ENCODE measurements at places on chromosomes 3 and 15. TPM values are rescaled to one million over a fixed set of nuclear protein-coding genes. Genes with fewer than 3 reads are reported as not detected.

CEMIP gene
- 31.8 TPM for total RNA-seq

CPLX3 gene
- total RNA-seq: not detected

INKA1 gene
- 3.7 TPM for total RNA-seq

MIX23 gene
- 24.2 TPM for total RNA-seq

ZCWPW2 gene
- total RNA-seq: 1.9 TPM

AADACL2 gene
- not detected for total RNA-seq

PLSCR4 gene
- 63.5 TPM for total RNA-seq

CTDSPL2 gene
- total RNA-seq: 27.5 TPM

CLK3 gene
- 70.0 TPM for total RNA-seq

RETNLB gene
- total RNA-seq: not detected

DNA sequence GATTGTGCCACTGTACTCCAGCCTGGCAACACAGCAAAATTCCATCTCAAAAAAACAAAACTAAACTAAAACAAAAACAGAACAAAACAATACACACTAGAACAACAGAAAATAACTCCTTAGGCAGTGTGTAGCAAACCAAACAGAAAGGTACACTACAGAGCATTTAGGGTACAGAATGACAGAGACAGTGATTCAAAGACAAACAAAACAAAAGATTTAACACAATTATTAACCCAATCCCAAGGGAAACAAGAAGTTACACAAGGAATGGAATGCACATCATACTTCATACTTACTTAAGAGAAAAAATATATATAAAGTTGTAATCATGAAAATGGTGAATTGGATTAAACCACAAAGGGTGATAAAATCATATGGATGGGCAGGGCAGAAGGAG, 12.9 kb downstream of the SLC25A20 start:
- H3K36me3 ChIP-seq: peaks cover 80% of the 10 kb centered on the region
- H3K4me3 ChIP-seq: no peak overlapping the region
- DNase-seq: no peak

DNA sequence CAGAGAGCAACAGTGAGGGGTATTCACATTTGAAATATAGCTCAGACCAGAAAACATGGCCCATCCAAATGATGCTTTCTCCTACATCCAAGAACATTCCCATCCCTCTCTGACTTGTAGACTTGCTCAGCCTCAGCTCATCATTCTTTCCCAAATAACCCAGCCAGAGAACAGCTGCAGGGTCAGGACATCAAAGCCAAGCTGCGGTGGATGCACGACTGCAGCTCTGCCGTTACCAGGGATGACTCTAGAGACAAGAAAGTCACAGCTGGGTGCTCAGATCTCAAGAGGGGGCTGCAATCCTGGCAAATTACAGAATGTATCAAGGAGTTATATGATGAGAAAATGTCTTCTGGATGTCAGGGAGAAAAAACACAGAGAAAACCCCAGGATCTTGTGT, 944.3 kb downstream of the NTRK3 start:
- H3K36me3 ChIP-seq: no peaks in the 10 kb centered on the region
- DNase-seq: no peak
- H3K4me3 ChIP-seq: no peak overlapping the region
- H3K27ac ChIP-seq: no peak overlapping the region
- H3K4me1 ChIP-seq: no peaks in the 10 kb centered on the region

DNA sequence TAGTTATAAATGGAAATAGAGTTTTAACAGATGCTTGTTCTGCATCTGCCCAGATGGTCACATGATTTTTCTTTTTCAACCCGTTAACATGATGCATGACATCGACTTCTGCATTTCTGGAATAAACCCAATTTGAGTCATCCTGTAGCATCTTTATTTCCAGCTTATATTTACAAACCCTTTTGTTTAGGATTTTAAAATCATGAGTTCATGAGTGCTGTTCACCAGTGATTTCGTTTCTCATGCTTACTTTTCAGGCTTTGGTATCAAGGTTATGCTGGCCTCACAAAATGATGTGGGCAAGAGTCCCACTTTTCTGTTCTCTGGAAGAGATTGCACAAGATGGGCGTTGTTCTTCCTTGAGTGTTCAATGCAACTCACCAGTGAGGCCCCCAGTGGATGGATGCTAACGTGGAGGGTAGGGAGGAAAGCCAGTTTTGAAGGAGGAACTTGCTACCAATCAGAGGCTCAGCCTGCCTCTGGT, 5.2 kb downstream of the HRH1 start:
- H3K4me3 ChIP-seq: no peak overlapping the region
- H3K27me3 ChIP-seq: peaks cover 7% of the 10 kb centered on the region
- peak overlapping the region; percentile 34 for H3K27ac ChIP-seq
- H3K36me3 ChIP-seq: no peaks in the 10 kb centered on the region
- H3K4me1 ChIP-seq: peaks cover 36% of the 10 kb centered on the region

DNA sequence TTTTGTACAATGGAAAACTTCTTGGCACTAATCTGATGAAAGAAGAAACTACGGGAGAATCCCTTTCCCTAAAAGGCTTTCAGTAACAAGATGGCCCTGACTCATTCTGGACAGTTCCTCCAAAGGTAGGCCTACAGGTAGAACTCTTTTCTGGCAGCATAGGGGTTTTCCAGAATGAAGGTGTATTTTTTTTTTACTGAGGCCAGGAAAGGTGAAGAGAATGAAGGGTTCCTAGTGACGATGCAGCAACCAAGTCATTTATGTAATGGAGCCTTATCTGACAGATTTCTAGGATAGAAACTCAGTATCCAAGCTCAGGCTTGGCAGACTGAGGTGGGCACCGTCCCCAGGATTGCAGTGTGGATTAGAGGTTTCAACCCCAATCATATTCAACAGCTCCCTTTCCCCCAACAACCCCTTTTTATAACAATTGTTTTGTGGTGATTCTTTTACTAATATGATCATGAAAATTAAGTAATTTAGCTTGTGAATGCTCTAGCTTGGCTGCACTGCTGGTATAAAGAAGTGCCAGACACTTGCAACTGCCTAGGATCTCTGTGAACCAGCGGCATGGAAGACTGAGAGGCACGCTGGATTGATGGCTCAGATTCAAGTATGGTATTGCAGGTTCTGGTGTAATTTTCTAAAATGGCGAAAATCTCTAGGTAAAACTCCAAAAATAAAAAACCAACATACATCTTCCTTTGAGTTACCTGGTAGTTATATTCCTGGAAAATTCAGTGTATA, 8.7 kb upstream of the TRIM69 start:
- H3K4me1 ChIP-seq: peaks cover 78% of the 10 kb centered on the region
- no peaks in the 10 kb centered on the region for H3K27me3 ChIP-seq
- DNase-seq: no peak
- peak overlapping the region; percentile 72 for H3K4me3 ChIP-seq
- H3K36me3 ChIP-seq: no peaks in the 10 kb centered on the region

- no peaks in the 10 kb centered on the region for H3K4me1 ChIP-seq
- no peaks in the 10 kb centered on the region for H3K27me3 ChIP-seq
- H3K4me3 ChIP-seq: peak overlapping the region; percentile 41
Observed at GRCh38 chr15:79966634-79967297, 4.2 kb downstream of the BCL2A1 start.

- no peaks in the 10 kb centered on the region for H3K4me1 ChIP-seq
- no peak overlapping the region for H3K4me3 ChIP-seq
- DNase-seq: no peak
- H3K27ac ChIP-seq: no peak overlapping the region
Observed at GRCh38 chr3:128442949-128443348, 23.7 kb downstream of the DNAJB8 start.

GRCh38 chr15:58980351-58980939, 7.0 kb upstream of the RNF111 start:
- no peaks in the 10 kb centered on the region for H3K36me3 ChIP-seq
- no peak overlapping the region for H3K27ac ChIP-seq
- no peak for DNase-seq
- peaks cover 37% of the 10 kb centered on the region for H3K4me1 ChIP-seq
- H3K4me3 ChIP-seq: no peak overlapping the region

GRCh38 chr3:72550582-72551262, 297.5 kb downstream of the SHQ1 start:
- DNase-seq: no peak
- no peaks in the 10 kb centered on the region for H3K4me1 ChIP-seq
- no peak overlapping the region for H3K27ac ChIP-seq
- H3K4me3 ChIP-seq: no peak overlapping the region
- no peaks in the 10 kb centered on the region for H3K36me3 ChIP-seq

DNA sequence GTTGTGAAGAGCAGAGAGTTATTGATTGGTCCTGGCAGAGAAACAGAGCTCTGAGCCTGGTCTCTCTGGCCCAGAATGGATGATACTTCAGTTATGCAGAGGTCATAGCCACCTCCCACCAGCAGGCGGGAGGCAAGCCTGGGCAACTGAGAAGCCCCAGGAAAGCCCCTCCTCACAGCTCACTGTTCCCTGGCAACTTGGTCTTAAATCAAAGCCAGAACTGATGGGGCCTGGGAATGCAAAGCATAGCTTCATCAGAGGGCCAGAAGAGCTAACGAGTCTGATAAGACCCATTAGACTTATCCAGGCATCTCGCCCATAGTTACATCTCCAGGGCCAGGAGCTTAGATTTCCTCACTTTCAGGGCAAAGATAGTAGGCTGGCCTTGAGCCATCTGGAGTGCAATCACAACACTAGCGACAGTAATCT, 5.5 kb upstream of the COLQ start:
- no peak for DNase-seq
- no peak overlapping the region for H3K27ac ChIP-seq
- H3K27me3 ChIP-seq: no peaks in the 10 kb centered on the region
- no peak overlapping the region for H3K4me3 ChIP-seq
- H3K36me3 ChIP-seq: no peaks in the 10 kb centered on the region

- no peak overlapping the region for H3K27ac ChIP-seq
- peaks cover 7% of the 10 kb centered on the region for H3K4me1 ChIP-seq
- no peaks in the 10 kb centered on the region for H3K36me3 ChIP-seq
- H3K27me3 ChIP-seq: no peaks in the 10 kb centered on the region
Observed at GRCh38 chr15:66928101-66928500, 137.3 kb upstream of the SMAD3 start.

DNA sequence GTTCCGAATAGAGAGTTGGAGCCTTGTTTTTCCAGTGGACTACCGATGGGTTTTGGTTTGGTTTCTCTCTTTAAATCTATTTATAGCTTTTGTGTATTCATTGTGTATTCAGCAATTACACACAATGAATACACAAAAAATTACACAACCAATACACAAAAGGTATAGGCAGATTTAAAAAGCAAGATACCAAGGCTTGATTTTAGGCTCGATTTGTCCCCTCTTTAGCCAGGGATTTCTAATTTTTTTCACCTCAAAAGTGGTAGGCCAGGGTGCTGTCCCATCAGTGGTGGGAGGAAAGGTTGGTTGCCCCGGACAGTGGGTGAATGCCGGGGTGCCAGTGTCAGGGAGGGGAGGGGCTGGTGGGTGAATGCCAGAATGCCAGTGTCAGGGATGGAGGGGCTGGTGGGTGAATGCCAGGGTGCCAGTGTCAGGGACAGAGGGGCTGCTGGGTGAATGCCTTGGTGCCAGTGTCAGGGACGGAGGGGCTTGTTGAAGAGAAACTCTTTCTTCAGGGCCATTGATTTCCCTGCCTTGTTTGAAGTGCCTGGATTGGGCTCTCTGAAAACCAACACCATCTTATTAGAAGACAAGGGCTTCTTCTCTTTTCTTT, 186.2 kb downstream of the GOLGA6L6 start:
- H3K36me3 ChIP-seq: no peaks in the 10 kb centered on the region
- no peak for DNase-seq
- no peak overlapping the region for H3K4me3 ChIP-seq

- no peaks in the 10 kb centered on the region for H3K27me3 ChIP-seq
- no peaks in the 10 kb centered on the region for H3K4me1 ChIP-seq
- no peak overlapping the region for H3K4me3 ChIP-seq
- H3K27ac ChIP-seq: no peak overlapping the region
- no peak for DNase-seq
- H3K36me3 ChIP-seq: no peaks in the 10 kb centered on the region
Observed at GRCh38 chr3:162370141-162370540, 873.5 kb downstream of the OTOL1 start.

GRCh38 chr3:152480282-152480953, 211.7 kb downstream of the MBNL1 start:
- no peak overlapping the region for H3K27ac ChIP-seq
- no peaks in the 10 kb centered on the region for H3K4me1 ChIP-seq
- H3K4me3 ChIP-seq: no peak overlapping the region
- H3K27me3 ChIP-seq: no peaks in the 10 kb centered on the region
- no peaks in the 10 kb centered on the region for H3K36me3 ChIP-seq
- DNase-seq: no peak

DNA sequence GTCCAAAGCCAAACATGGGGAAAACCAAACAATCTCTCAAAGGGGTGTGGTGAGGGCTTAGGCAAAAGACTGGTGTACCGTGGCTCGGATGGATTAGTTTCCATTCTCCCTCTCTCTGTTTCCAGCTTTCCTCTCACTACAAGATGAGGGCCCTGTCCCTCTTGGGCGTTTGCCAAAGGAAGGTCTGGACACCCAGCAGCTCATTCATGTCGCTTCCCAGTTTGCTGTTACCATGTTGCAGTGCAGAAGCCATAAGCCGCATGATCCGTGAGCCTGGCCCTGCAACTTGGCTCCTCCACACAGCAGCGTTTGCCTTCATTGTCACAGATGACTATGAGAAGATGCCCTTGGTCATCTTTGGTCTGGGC, 92.2 kb downstream of the APBA2 start:
- H3K4me3 ChIP-seq: no peak overlapping the region

- H3K4me1 ChIP-seq: no peaks in the 10 kb centered on the region
- H3K27me3 ChIP-seq: peaks cover 3% of the 10 kb centered on the region
- no peak overlapping the region for H3K4me3 ChIP-seq
- peak; percentile 77 for DNase-seq
- peak overlapping the region; percentile 19 for H3K27ac ChIP-seq
- no peaks in the 10 kb centered on the region for H3K36me3 ChIP-seq
Observed at GRCh38 chr3:196643201-196643749, 3.8 kb downstream of the NRROS start.

DNA sequence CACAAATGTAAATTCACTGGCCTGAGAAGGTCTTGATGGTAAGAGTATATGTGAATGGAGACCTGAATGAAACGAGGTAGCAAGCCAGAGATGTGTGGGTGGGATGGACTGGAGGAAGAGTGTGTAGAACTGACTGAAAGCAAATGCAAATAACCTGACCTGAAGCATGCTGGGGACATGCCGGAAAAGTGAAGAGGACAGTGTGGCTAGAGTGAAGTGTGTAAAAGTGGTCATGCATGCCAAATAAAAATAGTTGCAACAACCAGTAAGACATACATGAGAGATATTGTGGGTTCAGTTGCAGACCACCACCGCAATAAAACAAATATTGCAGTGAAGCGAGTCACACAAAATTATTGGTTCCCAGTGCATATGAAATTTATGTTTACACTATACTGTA, 82.3 kb downstream of the LPP start:
- DNase-seq: no peak
- no peak overlapping the region for H3K4me3 ChIP-seq

- no peak overlapping the region for H3K27ac ChIP-seq
- no peaks in the 10 kb centered on the region for H3K36me3 ChIP-seq
- H3K4me1 ChIP-seq: no peaks in the 10 kb centered on the region
- no peaks in the 10 kb centered on the region for H3K27me3 ChIP-seq
- DNase-seq: no peak
Observed at GRCh38 chr3:127413871-127414270, 126.0 kb upstream of the PRR20G start.

GRCh38 chr15:33908406-33908805, 59.9 kb upstream of the CHRM5 start:
- H3K36me3 ChIP-seq: no peaks in the 10 kb centered on the region
- DNase-seq: no peak
- no peaks in the 10 kb centered on the region for H3K27me3 ChIP-seq
- no peak overlapping the region for H3K4me3 ChIP-seq
- H3K4me1 ChIP-seq: no peaks in the 10 kb centered on the region

GRCh38 chr3:37997791-37998370, 7.3 kb downstream of the VILL start:
- peaks cover 8% of the 10 kb centered on the region for H3K4me1 ChIP-seq
- H3K36me3 ChIP-seq: peaks cover 33% of the 10 kb centered on the region
- H3K4me3 ChIP-seq: peak overlapping the region; percentile 43
- no peaks in the 10 kb centered on the region for H3K27me3 ChIP-seq
- DNase-seq: peak; percentile 44
- H3K27ac ChIP-seq: peak overlapping the region; percentile 90

- no peak for DNase-seq
- no peaks in the 10 kb centered on the region for H3K27me3 ChIP-seq
- H3K4me3 ChIP-seq: no peak overlapping the region
Observed at GRCh38 chr3:143571548-143571947, 276.7 kb downstream of the SLC9A9 start.
